ENCODE measurements at places on chromosomes 4 and X.

GRCh38 chrX:22141047-22141730, 109.1 kb downstream of the PHEX start:
- no peak overlapping the region for H3K27ac ChIP-seq
- peaks cover 3% of the 10 kb centered on the region for H3K4me1 ChIP-seq
- H3K36me3 ChIP-seq: no peaks in the 10 kb centered on the region
- no peaks in the 10 kb centered on the region for H3K27me3 ChIP-seq
- no peak overlapping the region for H3K4me3 ChIP-seq

DNA sequence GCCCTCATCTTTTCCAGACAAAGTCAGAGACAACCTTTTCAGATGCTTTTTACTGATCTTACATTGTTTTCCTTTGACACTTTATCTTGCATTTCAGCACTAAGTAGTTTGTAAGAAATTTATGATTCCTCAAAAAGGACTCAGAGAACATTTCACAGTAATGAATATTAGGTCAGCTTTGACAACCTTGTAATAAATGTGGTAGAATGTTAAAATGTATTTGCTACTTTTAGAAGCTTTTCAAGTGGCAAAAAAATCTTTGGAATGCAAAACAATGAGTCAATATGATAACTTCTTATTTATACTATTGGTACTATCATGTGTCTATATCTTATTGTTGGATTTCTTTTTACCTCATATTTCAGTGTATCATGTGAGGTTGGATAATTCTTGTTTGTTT, 146.2 kb upstream of the FAT4 start:
- no peaks in the 10 kb centered on the region for H3K27me3 ChIP-seq
- no peaks in the 10 kb centered on the region for H3K4me1 ChIP-seq
- H3K4me3 ChIP-seq: no peak overlapping the region
- H3K27ac ChIP-seq: no peak overlapping the region
- no peaks in the 10 kb centered on the region for H3K36me3 ChIP-seq

- no peaks in the 10 kb centered on the region for H3K36me3 ChIP-seq
- H3K4me1 ChIP-seq: peaks cover 44% of the 10 kb centered on the region
- DNase-seq: no peak
Measured at GRCh38 chrX:150364347-150365050, 1.4 kb downstream of the MAMLD1 start.

GRCh38 chr4:59630922-59631321, 1569.2 kb upstream of the ADGRL3 start:
- no peaks in the 10 kb centered on the region for H3K4me1 ChIP-seq
- no peaks in the 10 kb centered on the region for H3K27me3 ChIP-seq
- H3K27ac ChIP-seq: no peak overlapping the region
- H3K36me3 ChIP-seq: no peaks in the 10 kb centered on the region
- no peak for DNase-seq
- no peak overlapping the region for H3K4me3 ChIP-seq

DNA sequence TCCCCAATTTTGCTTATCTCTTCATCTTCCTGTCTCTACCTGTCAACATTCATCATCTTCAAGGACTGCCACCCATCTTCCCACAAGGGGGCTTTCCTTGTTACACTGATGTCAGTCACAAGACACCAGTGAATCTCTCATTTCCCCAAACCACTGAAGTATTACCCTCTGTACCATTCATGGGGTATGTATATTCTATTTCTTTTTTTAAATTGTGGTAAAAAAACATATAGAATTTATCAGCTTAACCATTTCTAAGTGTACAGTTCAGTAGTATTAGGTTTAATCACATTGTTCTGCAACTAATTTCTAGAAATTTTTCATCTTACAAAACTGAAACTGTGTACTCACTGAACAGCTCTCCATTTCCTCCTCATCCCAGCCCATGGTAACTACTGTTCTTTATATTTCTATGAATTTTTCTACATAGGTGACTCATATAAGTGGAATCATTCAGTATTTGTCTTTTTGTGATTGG, 98.6 kb downstream of the LARP7 start:
- no peaks in the 10 kb centered on the region for H3K36me3 ChIP-seq
- no peak for DNase-seq
- H3K4me1 ChIP-seq: no peaks in the 10 kb centered on the region

DNA sequence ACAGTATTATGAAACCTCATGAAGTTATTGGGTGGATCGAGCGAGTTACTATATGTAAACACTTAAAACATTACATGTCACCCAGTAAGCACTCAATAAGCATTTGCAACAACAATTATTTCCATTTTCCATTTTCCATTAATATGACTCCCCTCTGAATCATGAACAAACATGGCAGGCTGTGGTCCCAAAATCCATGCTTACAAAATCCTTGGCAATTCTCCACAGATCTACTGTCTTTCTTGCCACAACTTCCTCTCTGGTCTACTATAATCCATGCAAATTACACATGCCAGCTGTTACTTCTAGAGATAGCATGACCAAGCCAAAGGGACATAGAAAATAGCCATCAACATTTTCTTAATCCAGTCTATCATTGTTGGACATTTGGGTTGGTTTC, 22.0 kb downstream of the ASB11 start:
- H3K36me3 ChIP-seq: no peaks in the 10 kb centered on the region
- no peak overlapping the region for H3K27ac ChIP-seq
- H3K4me1 ChIP-seq: no peaks in the 10 kb centered on the region
- no peaks in the 10 kb centered on the region for H3K27me3 ChIP-seq
- H3K4me3 ChIP-seq: no peak overlapping the region
- DNase-seq: no peak

DNA sequence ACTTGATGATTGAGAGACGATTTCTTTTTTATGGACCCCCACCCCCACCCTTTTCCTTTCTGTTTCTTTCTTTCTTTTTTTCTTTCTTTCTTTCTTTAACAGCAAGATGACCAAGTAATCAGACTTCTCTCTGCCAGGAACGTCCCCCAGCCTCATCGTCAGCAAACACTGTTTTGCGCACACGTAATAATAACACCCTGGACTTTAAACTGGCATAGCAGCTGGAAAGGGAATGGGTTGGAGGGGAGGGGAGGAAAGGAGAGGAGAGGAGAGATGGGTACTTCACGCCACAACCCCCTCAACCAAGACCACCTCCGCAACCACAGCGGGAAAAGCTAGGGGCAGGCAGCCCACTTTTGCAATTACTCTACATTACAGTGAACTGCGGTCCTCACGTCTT, 1.1 kb downstream of the GABRA2 start:
- H3K27me3 ChIP-seq: peaks cover 10% of the 10 kb centered on the region
- no peak overlapping the region for H3K27ac ChIP-seq
- DNase-seq: no peak
- H3K36me3 ChIP-seq: no peaks in the 10 kb centered on the region
- no peak overlapping the region for H3K4me3 ChIP-seq
